Spinal cord (tissue), 10 donors: ENCODE measurements at places on chromosomes 11 and 22.

GRCh38 chr22:28254396-28254795 is 335.3 kb upstream of the PITPNB start:
- DNase-seq = no peak

DNA sequence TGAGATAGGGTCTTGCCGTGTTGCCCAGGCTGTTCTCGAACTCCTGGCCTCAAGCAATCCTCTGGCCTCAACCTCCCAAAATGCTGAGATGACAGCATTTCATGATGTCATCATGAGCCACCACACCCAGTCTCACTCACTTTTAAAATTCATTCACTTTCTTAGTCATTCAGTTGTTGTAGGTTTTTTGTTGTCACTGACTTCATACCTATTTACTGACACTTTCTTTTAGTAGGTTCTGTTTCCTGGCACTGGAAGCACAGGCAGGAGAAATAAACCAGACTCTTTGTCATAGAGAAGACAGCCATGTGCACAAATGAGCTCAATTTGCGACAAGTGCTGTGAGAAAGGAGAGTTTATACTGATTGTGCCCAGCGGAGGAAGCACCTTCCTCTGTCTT is 10.5 kb downstream of the ART5 start:
- DNase-seq = no peak

DNA sequence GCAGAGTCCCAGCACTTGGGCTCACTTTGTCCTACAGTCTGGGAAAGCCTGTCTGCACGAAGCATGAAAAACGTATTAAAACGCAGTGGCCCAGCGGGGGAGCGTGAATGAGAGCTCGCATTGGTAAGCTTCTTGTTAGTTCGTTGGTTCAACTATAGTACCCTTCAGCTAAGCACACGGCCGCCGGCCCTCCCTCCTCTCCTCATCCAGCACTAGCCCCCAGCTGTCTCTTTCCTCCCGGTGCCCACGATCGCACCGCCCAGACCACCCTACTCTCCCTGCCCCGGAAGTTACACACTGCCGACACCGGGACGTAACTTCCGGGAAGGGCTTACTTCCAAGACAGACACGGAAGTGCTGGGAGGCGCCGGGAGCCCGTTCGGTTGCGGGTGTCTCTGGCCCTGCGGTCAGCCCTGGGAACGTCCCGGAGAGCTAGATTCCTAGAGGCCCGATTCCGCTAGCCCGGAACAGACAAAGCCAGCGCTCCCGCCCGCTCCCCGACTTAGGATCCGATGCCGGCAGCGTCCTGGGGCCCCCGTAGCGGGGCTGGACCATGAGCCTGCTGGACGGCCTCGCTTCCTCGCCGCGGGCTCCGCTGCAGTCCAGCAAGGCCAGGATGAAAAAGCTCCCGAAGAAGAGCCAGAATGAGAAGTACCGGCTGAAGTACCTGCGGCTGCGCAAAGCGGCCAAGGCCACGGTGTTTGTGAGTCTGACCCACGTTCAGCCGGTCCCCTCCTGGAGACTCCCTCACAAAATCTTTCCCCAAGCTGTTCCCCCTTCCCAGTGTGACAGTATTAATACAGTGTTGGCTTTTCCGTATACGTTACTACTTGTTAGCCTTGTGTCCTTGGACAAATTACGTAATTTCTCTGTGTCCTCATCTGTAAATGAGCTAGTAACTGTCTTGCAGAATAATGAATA is at the start of gene TBRG1:
TBRG1 (plus strand) TSS at position 334 of the 921 bp plus-strand sequence; CDS start at position 554, 220 bp downstream.
- DNase-seq = peak; percentile 93

DNA sequence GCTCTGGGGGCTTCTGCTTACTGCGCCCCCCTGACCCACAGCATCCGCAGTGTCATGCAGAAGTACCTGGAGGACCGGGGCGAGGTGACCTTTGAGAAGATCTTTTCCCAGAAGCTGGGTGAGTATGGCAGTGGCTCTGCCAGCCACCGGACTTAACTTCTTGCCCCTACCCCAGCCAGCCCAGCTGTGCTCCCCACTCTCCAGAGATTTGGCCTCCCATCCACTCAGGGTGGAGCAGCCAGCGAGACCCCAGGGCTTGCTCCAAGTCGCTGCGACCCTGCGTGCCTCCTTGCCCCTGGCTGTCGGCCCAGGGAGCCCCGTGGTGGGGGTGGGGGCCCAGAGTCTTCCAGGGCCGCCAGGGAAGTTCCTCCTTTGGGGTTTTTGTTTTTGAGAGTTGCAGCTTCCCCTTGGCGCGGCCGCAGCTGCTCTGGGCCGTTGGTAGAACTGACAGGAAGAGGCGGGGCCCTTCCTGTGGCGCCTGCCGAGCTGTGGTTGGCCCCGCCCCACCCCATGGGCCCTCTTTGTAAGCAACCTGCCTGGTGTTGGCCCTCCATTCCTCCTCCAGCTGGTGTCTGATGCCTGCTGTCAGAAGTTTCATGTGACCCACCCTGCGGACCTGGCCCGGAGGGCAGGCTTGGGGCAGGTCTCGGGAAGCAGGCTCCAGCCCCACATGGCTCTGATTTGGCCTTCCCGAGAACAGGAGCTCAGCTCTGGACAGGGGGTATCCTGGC is 11.1 kb downstream of the GRK2 start:
- DNase-seq = no peak

GRCh38 chr11:69000391-69000790 is 12.7 kb downstream of the MRGPRF start:
- no peak for DNase-seq

- DNase-seq = peak; percentile 71
Observed at GRCh38 chr11:125376117-125376516, 119.9 kb downstream of the FEZ1 start.

- no peak for DNase-seq
Observed at GRCh38 chr22:45101515-45102227, 62.1 kb upstream of the NUP50 start.
